ENCODE measurements at places on chromosomes 2 and 18.

DNA sequence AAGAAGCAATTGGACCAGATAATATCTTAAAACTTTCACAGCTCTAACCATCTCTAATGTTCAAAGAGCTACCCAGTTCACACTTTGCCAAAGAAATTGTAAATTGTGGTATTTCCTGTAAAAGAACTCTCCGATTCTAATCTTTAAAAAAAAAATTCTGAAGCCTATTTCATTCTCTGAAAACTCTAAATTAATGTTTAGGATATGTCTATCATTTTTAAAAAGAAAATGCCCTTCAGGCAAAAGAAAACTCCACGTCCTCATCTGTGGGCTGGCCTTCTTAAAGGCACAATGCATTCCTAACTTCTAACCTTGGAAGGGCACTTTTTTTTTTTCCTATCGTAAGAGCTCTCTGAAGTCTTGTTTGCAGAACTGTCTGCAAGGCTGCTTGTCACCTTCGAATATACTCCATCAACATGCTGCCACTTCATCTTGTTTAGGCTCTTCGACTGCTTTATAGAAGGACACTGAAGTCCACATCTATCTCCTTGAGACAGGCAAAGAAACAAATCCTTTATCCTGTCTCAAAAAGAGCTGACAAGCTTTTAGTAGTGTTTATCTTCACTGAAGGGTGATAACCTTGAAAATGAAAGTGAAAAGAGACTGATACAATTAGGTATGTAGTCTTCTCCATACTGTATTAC is 124.3 kb upstream of the SLC39A10 start:
- no peak for DNase-seq

- DNase-seq = no peak
Observed at GRCh38 chr2:201358684-201359083, 1.5 kb upstream of the FLACC1 start.

DNA sequence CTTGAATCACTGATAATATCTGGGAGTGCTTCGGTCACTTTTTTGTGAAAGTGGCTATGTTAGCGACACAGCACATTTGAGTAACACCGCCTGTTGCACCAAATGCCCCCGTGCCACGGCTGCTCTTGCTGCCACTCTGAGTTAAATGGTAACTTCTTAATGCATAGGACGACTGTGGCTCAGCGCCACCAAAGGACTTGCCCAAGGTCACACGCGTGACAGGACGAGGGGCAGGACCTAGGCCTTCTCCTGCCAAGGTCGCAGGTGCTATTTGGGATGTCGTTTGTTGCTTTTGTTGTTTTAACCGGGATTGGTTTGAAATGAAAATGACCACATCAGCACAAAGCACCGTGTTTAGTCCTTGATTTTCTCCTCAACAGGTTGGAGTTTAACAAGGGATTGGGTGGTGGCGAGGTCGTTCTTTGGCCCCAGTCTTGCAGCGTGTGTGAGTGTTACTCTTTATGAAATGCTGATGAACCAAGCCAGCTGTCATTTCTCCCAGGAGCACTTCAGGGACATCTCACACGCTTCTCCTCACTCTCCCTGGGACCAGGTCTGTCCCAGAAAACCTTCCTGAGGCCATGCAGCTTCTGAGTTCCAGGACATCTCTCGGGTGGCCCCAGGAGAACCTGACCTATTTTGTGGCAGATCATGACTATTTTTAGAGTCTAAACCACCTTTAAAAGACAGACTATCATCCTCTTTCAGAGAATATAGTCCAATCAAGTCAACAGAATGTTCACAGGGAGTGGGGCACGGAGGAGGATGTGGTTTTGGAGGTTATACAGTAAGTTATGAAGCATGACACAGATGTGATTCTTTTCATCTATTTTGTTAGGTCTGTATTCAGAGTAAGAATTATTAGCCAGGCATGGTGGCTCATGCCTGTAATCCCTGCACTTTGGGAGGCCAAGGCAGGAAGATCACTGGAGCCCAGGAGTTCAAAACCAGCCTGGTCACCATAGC is 49.9 kb downstream of the MTCL1 start:
- DNase-seq = no peak

DNA sequence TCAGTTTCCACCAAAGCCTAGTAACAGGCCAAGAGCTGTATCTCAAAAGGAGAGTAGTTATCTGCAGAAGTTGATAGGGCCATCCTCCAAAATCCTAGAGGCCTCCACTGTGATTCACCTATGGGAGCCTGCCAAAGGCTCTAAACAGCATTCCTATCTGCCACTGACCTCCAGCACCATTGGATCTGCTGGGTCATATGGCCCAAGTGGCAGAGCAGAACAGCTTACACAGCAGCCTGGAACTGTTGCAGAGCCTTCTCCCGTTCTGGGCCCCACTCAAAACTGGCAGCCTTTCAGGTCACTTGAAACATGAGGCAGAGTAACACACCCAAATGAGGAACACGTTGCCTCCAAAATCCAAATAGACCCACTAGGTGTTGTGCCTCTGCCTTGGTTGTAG is 345.2 kb upstream of the RND3 start:
- no peak for DNase-seq

DNA sequence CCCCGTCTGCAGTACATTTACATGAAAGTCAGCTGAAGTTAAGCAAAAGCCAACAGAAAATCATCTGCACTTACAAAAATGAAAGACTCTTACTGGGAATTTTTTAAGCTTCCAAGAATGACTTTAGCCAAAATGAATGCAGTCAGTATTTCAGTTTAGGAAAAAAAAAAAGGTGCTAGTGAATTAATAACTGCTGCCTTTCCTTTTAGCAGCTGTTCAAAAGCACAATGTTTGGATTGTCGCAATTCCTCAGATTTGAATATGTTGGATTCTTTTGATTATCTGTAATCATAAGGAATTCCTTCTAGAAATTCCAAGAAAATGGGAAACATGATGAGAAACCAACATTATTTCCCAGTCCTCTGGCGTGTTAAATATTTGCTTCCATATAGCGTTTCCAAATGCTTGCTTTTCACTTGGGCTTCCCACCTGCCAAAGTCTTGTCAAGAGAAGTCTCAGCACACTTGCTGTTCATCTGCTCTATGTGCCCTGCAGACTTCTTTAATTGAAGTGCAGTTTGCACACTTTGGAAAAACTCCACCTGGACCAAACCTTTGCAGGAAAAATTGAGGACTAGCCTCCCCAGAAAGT is 653.0 kb upstream of the SLC39A10 start:
- no peak for DNase-seq

- peak; percentile 20 for DNase-seq
Observed at GRCh38 chr2:19837235-19837766, 64.5 kb downstream of the TTC32 start.

DNA sequence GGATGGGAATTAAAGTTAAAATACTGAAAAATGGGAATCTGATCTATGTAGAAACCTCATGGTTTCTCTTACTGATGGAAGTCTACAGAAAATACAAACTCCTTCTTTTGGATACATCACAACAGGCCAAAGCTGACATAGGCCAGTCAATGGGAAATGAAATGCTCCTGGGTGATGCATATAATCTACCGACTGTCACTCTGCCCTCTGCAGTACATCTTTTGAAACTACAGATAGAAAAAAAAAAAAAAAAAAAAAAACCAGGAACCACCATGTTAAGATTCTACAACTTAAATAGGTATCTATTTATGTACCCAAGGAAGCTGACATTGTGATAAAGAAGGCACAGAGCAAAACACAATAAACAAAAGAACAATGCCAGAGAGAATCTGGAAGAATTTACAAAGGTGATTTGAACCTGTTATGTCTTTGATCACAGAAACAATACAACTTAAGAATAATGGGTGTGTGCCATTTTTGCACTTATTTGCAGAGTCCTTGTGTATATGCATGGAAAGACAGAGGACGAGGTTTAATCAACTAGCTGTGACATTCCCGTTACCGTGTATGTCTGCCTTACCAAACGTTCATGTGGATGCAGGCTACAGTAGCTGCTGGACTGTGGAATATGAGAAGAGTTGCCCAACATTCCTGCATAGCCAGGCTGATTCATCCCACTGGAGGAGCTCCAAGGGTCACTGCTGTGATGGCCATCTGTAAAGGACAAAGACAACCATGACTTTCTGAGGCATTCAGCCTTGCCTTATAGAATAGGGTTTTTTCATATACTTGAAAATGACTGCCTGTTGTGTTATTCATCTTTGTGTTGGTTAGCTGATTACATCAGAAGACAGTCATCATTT is 312.7 kb downstream of the TCF4 start:
- no peak for DNase-seq

DNA sequence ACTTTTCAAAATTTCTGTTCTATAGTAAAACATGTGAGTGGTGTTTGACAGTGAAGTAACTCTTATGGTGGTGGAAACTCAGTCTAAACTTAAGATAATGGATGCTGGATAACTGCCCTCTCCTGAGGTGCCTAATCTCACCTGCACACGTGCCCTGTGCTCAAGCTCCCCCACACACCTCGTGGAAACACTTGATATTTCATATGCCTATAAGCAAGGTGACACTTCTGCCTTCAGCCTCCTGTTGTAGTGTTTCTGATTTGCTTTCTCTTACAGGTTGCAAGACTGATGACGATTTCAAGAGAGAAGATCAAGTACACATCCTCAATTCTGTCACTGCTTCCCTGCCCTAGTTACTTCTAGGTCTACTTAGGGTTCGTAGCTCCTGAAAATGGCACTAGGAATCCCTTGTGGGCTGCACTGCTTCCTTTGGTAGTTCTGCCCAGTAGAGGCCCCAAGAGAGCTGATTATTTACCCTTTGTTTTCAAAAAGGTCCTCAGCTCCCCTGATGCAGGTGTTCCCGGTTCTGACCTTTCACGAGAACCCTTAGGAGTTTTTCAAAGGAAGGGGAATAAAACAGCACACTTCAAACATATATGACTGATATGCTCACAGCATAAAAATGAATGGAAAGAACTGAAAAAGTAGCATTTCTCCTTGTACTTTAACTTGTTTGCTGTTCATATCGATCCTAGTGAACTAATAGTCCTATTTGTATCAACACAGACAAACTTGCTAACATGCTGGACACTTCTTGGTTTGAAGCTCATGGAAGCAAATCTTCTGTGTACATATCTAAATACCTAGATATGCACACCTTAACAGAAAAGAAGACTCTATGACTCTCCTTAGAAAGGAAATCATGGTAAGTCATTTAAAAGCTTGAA is 6.7 kb downstream of the CAVIN2 start:
- DNase-seq = no peak
